ENCODE measurements at places on chromosomes 7 and 10.
A peak's percentile ranks its signal among the peaks of the same experiment; 100 is the strongest.

DNA sequence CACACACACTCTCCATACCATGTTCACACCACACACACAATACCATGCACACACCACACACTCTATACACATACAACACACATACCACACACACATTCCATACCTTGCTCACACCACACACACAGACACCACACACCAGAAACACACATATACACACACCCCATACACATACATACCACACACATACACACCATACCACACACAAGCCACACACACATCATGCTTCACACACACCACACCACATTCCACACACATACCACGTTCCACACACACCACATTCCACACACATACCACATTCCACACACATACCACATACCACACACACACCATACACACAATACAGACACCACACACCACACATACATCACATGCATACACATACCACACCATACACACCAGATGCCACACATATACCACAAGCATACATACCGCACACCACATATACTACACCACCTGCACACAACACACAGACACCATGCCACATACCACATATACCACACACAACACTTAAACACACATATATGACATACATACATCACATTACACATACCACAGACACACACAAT lies 282.7 kb downstream of the POU6F2 start:
- no peak for DNase-seq

- DNase-seq, result no peak
These were observed 35.2 kb downstream of the TNRC18 start for GRCh38 chr7:5388273-5388901.

- DNase-seq, result no peak
These were observed 923 bp upstream of the FGL2 start for GRCh38 chr7:77200542-77200941.

GRCh38 chr7:145624618-145625017 lies 492.0 kb upstream of the CNTNAP2 start:
- no peak for DNase-seq

GRCh38 chr10:79310200-79310865 lies 36.9 kb upstream of the PPIF start:
- DNase-seq, result no peak

GRCh38 chr7:68422281-68422680 lies 1176.0 kb upstream of the AUTS2 start:
- peak; percentile 42 for DNase-seq

DNA sequence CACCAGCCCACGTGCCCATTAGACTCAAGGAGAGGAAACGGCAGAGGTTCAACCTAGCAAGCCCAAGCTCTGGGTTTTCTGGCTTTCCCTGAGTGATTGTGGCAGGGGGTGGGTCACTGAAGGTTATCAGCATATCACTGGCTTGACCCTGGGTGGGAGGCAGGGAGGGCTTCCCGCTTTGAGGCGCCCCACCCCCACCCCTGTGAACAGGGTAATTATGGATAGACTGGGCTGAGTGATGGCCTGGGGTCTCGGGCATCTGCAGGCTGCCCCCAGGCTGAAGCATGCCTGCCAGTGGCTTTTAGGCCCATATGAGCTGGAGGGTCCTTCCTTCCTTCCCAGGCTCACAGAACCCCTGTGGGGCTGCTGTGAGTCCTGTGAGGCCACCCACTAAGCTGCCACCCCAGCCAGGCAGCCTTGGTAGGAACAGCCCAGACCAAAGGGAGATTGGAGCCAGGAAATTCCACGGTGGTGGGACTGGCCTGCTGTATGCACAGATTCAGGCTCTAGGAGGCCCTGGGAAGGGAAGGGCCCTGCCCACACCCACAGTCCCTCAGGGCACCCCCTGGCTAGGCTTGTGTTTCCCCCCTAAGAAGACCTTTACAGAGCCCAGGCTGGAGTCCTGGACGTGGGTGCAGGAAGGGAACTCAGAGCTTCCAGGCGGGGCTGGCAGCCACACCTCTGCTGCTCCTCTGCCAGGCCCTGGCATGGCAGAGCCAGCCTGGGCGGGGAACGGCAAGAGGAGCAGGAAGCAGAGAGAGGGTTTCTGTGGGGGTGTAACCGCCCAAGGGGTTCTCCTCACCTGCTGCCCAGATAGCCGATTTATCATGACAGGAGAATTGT lies 33.1 kb downstream of the GPRIN2 start:
- no peak for DNase-seq

- DNase-seq, result no peak
These were observed 687.8 kb downstream of the IPMK start for GRCh38 chr10:57579926-57580325.

DNA sequence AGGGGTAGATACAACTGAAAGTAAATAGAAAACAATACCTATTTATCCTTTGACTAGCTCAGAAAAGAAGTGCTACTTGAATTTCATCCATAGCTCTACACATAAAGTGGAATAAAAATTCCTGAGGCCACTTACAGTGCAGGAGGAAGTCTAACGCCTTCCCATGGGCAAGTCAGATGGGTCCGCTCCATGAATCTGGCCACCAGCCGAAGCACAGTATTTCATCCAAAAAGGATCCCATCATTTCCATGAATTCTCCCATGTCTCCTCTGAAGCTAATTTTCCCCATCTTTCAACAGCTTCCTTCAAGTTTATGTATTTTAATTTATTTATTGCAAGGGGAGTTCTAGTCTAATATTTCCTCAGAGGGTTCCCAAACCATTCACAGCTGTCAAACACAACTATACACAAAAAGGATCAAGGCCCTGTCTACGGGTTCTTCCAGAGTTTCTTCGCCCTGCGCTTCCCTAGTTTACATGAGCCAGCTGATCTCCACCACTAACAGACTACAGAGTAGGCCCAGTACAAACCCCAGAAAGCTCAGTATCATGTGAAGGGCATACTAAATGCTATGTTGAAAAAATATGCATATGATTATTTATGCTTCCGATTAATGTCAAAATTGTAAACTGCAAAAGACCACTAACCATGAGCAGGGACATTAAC lies 184.7 kb downstream of the DOCK4 start:
- no peak for DNase-seq

GRCh38 chr7:102260856-102261255 lies 25.8 kb upstream of the SH2B2 start:
- no peak for DNase-seq

- no peak for DNase-seq
These were observed 396.5 kb upstream of the NPVF start for GRCh38 chr7:25624833-25625232.

DNA sequence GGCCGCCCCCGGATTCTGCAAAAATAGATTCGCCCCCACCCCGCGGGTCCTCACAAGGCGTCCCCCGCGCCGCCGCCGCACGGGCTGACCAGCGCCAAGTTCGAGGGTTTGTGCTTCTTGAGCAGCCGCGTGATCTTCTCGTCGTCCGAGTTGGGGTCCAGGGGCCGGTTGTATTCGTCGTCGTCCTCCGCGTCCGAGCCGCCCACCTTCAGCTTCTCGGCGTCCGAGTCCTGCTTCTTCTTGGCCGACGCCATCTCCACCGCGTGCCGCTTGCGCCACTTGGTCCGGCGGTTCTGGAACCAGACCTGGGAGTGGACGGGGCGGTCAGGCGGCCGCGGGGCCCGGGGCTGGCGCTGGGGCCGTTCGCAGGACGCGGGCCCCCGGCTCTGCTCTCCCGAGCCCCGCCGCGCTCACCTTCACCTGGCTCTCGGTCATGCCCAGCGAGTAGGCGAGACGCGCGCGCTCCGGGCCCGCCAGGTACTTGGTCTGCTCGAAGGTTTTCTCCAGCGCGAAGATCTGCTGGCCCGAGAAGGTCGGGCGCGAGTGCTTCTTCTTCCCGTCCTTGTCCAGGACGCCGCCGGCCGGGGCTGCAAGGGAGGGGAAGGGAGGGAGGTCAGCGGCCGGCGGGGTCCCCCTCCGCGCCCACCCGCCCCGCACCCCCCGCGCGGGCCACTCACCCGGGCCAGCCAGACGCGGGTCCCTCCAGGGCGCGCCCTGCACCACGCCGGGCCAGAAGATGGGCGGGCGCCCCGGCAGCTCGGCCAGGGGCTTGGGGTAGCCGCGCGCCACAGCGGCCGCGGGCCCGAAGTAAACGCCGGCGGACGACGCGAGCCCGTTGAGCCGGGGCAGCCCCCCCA lies 853 bp downstream of the NKX6-2 start:
- DNase-seq, result no peak

DNA sequence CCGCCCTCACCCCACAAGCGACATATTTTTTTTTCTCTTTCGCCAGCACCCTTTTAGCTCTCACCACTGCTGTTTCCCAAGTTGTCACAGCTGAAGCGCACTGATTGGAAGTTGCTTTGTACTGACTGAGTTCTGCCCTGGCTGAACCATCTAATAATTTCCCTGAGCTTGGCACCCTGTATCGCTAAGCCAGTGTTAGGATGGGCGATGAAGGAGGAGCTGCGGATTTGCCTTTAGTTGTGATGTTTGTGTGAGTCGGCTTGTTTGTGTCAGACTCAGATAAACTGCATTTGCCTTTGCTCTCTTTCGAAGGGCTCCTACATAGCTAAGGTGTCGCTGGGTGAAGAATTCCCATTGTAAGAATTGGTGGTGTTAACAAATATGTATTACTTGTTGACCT lies 1.3 kb upstream of the ATXN7L1 start:
- DNase-seq, result no peak

DNA sequence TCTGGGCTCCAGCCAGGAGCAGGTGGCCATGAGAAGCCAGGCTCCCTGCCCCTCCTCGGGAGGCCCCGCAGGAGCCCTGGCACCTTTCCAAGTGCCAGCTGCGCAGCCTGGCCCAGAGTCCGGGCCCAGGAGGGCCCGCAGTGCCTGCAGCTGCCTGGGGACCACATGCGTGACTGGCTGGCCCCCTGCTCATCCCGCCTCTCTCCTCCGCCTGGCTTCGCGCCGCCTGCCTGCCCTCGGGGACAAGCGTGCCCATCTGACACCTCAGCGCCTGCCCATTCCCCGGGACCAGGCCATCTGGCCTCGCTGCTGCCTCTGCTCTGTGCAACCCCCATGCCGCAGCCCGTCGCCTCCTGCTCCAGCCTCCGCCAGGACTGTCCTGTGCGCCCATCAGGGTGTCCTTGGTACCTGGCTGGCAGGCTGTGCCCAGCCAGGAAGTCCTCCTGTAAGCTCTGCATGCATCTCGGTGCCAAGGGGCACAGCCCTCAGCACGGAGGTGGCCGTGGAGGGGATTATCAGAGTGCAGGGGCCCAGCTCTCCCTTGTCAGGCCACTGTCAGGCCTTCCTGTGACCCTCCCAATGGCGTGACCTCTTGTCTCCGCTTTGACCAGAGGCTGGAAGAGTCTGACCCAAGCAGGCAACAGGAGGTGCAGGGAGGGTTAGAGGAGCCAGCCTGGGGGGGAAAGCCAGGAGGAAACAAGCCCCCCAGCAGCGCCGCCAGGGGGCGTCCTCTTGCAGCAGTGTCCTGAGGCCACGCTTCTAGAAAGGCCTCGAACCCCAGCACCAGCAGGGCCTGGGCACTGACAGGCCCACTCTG lies 50.5 kb downstream of the TMEM209 start:
- DNase-seq, result peak; percentile 87

DNA sequence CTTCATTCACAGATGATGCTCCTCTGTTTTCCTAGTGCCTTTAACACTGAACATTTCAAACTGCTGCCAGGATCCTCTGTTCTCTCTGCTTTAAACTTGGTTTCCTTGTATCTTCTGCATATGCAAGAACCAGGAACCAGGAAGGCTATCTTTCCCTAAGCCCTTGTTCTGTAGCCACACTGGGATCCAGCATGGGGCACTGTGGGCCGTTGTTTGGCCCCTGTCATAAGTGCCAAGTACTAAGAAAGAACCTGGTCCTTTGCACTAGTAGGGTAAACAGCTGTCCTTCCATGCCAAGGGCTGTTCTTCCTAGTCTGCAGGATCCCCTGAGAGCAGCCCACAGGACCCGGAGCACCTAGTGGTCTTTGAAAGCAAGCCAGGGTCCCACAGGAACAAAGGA lies 49.0 kb upstream of the TRIM8 start:
- DNase-seq, result no peak

DNA sequence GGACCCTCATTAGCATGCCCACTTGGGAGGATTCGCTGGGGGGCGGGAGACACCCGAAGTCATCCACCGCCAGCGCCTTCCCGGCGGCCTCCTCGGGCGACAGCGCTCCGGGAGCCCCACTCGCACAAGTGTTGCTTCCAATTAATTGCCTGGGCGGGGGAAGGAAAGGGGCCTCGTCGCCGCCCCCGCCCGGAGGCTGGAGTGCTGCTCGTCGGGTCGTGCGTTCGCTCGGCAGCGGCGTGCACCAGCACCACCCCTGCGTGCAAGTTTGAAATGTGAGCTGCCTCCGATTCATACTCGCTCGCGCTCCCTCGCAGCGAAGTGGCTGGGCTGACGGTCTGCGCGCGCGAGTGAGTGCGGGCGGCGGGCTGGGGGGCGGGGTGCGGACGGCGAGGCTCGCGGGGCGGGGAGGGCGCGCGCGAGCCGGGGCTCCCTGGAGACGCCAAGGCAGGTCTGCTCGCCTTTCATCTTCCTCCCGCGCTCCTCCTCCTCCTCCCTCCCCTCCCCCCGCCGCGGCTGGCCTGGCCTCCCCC lies 104.6 kb upstream of the PPIF start:
- DNase-seq, result peak; percentile 83

DNA sequence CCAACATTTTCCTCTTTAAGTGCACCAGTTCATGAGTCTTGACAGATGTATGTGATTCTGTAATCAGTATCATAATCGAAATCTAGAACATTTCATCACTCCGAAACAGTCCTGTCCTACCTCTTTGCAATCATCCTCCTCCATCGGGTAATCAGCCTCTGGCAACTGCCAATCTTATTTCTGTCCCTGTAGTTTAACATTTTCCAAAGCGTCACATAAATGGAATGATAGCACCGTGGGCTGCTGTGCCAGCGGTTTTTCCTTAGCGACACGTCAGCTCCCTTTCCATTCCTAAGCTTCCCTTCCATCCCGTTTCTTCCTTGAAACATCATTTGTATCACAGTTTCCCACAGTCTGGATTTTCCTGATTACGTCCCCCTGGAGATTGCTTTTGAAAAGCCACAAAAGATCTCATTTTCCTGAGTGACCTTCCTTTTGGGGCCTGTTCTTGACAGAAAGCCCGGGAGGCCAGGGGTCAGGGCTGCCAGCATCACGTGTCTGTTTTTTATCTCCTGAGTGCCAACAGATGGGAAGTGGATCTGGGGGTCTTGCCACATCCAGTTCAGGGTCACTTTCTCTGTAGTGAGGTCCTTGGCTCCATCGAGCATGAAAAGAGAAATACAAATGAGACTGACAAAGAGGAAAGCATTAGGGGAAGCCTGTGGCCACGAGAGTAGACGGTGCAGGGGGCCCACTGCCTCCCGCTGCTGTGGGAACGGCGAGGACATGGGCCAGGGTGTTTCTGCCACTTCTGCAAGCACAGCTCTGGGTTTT lies 31.6 kb downstream of the TMEM120A start:
- DNase-seq, result no peak

- DNase-seq, result no peak
These were observed 317.1 kb upstream of the POT1 start for GRCh38 chr7:125246706-125247105.

DNA sequence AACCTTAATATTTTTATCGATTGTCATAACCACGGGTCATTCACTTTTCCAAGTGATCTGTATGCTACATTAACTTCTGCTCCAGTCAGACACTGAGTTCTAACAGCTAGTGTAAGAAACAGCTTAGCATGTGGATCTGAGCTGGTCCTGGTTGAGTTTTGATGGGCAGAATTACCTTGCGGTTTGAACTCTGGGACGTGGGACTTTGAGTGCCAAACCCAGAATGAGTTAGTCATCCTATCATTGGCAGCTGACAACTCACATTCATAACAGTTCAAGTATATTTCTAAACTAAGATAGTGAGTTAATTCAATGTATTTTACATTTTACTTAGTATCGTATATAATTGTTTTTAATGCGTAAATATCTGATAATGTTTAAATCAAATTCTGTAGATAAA lies 43.2 kb downstream of the C7orf33 start:
- DNase-seq, result no peak

- peak; percentile 88 for DNase-seq
These were observed at the start of gene MAD1L1 for GRCh38 chr7:2232766-2233520. MAD1L1 (minus strand) TSS chr7:2232945; CDS start chr7:2230133, 2,812 bp downstream.

GRCh38 chr10:16470747-16471146 lies 33.9 kb downstream of the PTER start:
- no peak for DNase-seq
